NCI-H1417 (cell line): ENCODE measurements at places on chromosomes 3 and 15.
A peak's percentile ranks its signal among the peaks of the same experiment; 100 is the strongest.

DNA sequence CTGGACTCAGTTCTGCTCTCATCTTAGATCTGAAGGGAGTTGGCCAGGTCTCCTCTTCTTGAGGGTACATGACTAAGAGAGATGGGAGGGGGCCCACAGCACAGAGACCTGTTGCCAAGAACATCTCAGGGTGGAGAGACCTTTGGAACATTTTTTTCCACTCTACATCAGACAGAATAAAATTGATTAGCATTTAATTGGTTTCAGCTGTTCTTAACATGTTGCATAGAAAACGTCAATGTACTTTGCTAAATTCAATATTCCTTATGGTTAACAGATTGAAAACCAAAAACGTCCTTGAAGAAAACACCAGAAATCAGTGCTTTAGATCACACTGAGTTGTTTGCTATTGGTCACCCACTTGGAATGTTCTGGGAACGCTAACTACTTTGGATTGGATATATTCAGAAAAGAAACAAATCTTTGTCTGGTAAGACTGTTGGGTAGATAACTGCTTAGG lies 36.4 kb upstream of the FSTL1 start:
- DNase-seq = no peak

DNA sequence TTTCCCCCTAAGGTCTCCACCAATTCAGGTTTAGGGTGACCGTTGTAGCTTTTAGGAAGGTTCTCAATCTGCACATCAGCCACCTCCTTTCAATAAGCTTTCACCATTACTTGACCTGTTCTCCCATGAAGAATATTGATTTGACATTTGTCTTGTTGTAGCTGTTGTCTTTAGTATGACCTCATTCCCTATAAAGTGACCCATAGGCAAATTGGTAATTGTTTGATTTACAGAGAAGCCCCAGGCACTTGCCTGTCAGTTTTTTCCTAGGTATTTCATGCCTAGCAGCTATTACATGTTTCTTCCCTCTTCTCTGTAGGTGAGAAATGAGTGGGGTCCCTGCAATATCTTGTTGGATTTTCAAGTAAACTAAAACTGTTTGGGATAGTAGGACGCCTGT lies 36.0 kb downstream of the CHD2 start:
- no peak for DNase-seq

DNA sequence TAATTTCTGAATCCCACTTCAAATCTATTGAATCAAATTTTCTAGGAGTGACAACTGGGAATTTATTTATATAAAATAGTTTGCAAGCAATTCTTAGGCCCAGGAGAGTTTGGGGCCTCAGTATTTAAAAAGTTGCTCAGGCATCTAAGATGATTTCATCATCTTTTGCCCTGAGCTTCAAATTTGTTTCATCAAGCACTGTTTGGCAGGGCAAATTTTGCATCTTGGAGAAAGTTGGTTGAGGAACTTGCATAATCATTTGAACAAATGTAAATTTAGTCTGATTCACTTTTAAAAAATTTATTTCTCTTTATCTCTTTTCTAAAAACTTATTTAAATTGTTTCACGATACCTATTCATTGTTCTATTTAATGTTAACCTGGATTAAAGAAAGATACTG lies 702.8 kb downstream of the SI start:
- no peak for DNase-seq

- no peak for DNase-seq
These were observed 6.2 kb downstream of the NIPA2 start for GRCh38 chr15:22844421-22845288.

- DNase-seq = no peak
These were observed 42.8 kb downstream of the BDH1 start for GRCh38 chr3:197512691-197513571.

GRCh38 chr3:52171514-52172261 lies 17.5 kb upstream of the POC1A start:
- no peak for DNase-seq

GRCh38 chr3:162165346-162165745 lies 668.7 kb downstream of the OTOL1 start:
- DNase-seq = no peak

DNA sequence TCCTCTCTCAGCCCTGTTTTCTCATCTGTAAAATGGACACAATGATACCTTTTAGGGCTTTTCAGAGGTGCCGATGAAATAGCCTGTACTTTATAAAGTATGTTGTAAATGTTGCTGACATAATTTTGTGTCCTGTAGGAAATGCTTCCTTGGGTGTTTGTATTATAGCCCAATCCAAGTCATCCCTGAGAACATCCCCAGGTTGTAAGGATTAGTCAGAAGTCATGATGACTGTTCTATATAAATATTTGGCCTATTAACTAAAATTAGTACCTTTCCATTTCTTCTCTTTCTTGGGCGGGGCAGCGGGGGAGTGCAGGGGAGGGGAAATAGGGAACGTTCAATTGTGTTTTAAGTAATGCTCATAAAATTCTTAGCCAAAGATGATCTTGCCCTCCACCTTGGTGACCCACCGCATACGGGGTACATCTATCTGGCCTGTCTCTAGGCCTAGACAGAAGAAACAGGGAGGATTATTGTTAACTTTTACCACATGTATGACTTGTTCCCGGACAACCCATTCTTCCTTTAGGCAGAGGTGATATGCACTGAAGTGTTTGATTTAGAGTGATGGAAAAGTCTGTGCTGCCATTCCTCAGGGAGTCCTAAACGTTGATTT lies 120.7 kb downstream of the VGLL4 start:
- DNase-seq = no peak

DNA sequence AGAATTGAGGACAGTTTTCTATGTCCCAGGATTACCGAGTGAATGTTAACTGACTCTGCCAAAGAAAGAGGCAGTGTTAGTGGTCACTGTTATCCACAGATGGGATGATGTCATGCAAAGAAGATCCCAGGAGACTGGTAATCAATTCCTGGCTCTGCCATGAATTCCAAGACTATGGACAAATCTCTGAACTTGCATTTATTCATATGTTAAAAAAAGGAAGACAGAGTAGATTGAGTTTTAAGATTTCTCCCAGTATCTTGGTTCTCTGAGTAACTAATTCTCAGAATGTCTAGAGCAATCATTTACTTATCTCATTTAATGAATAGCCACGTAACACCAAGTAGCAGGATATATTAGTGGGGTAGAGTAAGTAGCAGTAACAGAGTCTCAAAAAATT lies 11.5 kb upstream of the MAP3K13 start:
- DNase-seq = no peak

- DNase-seq = no peak
These were observed 717.4 kb downstream of the SI start for GRCh38 chr3:164360738-164361406.

DNA sequence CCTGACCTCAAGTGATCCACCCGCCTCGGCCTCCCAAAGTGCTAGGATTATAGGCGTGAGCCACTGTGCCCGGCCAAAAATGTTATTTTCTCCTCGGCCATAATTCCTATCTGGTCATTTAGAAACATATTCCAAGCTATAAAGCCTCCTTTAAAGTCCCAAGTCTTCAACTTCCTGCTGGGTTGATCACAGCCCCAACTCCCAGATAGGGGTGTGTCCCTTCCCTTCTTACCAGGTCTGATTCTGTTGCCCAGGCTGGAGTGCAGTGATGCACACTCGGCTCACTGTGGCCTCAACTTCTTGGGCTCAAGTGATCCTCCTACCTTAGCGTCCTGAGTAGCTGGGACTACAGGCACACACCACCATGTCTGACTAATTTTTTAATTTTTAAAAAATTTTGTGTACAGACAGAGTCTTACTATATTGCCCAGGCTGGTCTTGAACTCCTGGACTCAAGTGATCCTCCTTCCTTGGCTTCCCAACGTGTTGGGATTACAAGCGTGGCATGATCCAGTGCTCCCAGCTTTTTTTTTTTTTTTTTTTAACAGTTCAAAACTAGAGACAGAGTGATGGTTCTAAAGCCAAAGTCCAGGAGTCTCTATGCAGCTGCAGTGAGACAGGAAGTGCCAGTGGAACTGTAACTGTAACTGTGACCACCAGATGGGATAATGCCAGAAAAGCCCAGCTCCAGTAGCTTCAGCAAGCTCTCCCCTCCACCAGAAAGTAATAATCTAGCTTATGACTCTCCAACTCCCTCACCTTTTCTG lies 8.2 kb upstream of the PRKAR2A start:
- no peak for DNase-seq

GRCh38 chr3:192351441-192351840 lies 375.9 kb downstream of the FGF12 start:
- DNase-seq = no peak

- DNase-seq = no peak
These were observed 29.4 kb downstream of the ULK4 start for GRCh38 chr3:41932464-41932863.

DNA sequence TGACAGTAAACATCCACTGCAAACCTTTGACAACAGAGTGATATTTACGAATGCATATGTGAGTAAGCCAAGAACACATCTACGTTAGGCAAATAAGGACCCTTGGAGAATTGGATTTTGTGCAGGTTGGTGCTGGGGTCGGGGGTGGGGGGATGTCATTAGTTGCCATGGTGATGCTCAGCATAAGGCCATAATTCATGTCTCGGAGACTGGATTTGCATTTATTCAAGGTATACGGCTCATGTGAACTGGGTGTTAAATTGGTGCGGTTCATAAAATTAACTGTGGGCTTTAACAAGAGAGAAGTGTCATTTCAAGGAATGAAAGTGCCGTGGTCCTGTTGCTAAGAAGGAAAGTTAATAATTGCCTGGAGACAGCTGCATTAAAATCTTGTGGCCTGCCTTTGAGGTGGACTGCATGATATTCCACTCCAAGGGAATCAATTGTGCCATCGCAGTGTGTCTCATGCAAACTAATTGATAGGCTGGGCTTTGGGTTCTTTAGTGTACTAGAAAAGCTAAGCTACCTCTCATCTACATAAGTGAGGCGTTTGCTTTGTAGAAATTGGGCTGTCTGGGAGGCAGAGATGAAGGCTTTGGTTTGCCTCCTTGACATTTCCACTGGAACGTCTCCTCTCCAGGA lies 228.9 kb upstream of the FEZF2 start:
- peak; percentile 73 for DNase-seq

GRCh38 chr3:53170325-53171063 lies 9.5 kb downstream of the PRKCD start:
- peak; percentile 2 for DNase-seq

- DNase-seq = no peak
These were observed 85.5 kb downstream of the CCNL1 start for GRCh38 chr3:157074490-157074889.

DNA sequence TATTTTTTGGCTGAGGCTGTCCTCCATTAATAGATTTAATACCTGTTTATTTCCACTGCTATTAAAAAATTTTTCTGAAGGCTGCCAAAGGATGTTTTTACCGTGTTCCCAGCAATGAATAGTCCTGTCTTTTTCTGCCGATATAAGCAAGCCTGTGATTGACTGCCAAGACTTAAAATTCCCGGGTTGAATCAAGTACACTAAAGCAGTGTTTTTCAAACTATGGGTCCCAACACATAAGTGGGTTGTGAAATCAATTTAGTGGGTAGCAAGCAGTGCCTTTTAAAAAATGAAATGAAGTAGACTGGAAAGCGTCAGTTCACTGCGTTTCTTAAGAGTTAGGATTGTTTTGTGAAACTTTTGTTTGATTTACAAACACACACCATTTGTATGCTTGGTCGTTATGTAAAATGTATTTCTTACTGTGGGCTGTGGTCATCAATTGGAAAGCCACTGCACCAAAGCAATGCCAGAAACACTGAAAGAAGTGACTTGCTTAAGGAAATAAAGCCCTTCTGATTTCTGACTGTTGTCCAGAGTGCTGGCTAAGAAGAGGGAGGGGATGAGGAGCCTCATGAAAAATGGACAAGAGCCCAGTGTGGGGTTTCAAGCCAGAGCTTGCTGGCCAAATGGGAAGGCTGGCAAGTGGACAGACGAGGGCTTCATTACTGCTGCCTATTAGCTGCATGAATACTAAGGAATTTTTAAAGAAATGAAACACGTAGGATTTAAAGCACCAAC lies 206.0 kb downstream of the THRB start:
- DNase-seq = no peak

- DNase-seq = no peak
These were observed 12.4 kb downstream of the PLXNA1 start for GRCh38 chr3:126995254-126995780.

DNA sequence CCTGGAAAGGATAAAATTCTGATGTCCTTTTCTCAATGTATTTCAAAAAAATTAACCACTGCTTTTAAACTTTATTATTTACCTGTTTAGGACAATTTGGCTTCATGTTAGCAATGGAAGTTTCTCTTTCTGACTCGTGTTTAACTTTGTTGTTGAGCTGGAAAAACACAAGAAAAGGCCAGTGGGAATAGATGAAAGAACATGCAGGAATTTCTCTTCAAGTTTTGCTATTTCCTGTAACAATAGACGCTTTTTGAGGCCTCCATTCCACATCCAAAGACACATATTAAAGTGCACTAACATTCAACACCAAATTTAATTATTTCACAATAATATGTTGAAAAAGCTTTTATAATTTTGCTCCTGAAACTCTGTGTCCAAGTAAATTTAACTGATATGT lies 9.7 kb downstream of the RBMS3 start:
- no peak for DNase-seq

GRCh38 chr3:36447061-36447460 lies 66.8 kb downstream of the STAC start:
- no peak for DNase-seq

GRCh38 chr15:90201130-90201943 lies at the start of gene SEMA4B:
Gene SEMA4B (plus strand): TSS chr15:90201330. CDS start chr15:90201579, 249 bp downstream.
- peak; percentile 48 for DNase-seq

- DNase-seq = no peak
These were observed 8.1 kb downstream of the DCLK3 start for GRCh38 chr3:36756269-36756668.

GRCh38 chr3:7270731-7271130 lies 409.8 kb downstream of the GRM7 start:
- no peak for DNase-seq

DNA sequence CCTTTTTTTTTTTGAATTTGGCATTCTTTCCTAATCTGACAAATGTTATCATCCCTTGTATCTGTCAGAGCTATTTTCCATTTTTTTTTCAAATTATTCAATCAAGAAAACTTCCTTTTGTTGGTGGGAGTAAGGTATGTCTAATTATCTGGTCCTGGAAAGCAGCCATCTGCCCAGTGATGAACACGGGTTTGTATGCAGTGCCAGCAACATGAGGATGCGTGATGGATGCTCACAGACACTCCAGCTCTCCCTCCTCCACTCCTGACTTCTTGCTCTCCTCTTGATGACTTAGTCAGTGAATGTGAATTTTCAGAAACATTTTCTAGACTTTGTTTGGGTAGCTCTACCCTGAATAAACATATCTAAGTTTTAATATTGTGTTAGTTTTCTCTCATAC lies 79.2 kb downstream of the IL1RAP start:
- no peak for DNase-seq

- no peak for DNase-seq
These were observed 621.8 kb downstream of the MECOM start for GRCh38 chr3:169041677-169042171.

DNA sequence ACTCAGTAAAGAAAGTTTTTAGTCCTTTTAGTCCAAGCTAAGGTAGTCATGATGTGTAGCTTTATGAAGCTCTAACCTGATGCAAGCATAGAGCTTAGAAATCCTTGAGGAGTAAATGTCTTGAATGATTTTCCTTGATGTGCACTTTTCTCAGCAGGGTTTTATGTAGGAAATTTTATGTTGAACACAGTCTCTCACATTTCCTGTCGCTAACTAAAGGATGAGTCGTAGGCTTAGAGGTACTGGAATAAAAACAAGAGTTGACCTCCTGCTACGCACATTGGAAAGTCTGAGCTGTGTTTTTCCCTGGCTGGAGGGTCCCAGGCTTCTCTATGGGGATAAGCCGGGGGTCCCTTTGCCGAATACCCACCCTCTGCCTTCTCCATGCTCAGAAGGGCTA lies 34.7 kb upstream of the ZPLD1 start:
- no peak for DNase-seq
